T-helper 1 cell (primary cell): ENCODE measurements at places on chromosomes 7 and 10.

- DNase-seq, result no peak
Observed at GRCh38 chr7:1407892-1408291, 51.4 kb downstream of the MICALL2 start.

- no peak for DNase-seq
Observed at GRCh38 chr10:61890881-61891409, 10.6 kb upstream of the ARID5B start.

DNA sequence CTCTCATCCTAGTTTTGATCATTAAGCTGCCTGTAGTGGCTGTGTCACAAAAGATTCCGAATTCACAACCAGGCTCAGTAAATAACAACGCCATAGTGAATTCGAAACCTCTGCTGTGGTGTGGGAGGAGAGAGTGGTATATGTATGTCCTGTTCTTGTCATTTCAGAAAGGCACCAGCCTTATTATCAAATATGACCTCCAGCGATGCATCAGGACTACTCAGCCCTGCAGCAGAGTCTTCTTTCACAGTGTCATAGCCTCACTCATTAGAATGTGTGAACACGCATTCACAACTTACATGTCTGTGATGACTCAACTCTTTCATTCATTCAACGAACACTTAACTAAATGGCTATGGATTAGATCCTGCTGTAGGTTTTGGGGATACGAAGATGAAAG is 15.3 kb downstream of the AOC1 start:
- DNase-seq, result no peak

DNA sequence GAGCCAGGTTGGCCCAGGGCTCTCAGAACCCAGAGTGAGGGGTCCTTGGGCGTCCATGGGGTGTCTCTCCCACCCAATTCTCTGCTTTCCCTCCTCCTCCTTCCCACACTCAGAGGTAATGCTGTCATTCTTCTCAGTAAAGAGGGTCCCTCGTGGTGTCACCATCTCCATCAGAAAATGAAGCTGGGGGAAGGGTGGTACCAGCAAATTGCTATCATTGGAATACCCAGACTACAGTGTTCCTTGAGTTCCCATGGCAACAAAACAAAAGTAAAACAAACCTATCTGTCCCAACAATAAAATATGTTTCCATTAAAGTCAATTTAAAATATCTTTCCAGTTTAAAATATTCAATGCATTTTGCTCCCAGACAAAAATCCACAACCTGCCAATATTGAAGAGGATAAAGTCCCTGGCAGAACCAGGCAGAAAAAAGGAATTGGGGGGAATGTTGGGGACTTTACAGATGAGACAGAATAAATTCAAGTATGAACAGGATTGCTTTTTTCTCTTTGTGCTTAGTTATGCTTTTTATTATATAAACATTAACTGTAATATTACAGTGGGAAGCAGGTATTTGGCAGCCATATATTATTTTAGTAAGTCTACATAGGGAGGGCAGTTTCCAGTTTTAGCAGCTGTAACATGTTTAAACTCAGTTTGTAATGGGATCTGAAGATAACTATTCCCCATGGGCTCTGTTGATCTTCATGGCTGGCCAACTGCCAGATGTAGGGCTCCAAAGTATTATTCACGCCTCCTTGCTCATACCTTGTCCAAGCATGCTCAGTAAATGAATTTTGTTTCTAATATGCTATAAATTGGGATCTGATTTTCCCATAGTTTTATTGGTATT is 182.1 kb downstream of the ARID5B start:
- no peak for DNase-seq

DNA sequence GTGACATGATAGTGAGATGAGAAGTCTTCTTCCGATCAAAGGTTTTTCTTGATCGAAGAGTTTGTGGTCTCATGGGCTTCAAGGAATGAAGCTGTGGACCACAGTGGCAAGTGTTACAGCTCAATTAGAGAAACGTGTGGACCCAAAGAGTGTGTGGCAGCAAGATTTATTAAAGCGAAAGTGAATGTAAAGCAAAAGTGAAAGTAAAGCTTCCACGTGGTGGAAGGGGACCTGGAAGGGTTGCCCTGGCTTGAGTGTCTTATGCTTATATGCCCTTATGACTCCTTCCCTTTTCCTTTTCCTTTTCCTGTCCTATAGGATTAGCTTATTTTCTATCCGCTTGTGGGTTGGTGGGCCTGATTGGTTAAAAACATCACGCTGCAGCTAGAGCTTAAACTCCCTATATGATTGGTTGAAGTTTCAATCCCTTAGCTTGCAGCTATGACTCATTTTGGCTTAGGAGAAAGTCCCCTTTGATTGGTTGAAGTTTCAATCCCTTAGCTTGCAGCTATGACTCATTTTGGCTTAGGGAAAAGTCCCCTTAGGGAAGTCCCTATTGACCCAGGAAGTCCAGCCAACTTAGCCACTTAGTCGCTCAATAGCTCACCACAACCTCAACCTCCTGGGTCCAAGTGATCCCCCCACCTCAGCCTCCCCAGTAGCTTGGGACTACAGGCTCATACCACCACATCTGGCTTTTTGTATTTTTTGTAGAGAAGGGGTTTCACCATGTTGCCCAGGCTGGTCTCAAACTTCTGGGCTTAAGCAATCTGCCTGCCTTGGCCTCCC is 34.7 kb downstream of the MRPS24 start:
- DNase-seq, result no peak

DNA sequence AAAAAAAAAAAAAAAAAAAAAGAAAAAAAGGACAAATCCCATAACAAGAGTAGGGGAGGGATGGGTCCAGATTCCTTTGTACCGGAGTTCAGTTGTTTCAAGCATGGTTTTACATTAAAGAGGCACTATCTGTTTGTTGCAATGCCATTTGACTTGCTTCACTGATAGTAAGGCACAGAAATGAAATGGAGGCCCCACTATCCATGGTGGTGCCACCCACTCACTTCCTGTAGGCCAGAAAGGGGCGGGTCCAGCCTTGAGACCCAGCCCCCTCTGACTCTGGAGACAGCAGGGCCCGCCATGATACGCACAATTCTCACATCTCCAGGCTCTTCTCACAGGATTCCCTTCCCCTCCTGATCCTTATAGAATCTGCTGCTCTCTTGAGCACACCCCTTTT is 100.0 kb downstream of the CLEC2L start:
- no peak for DNase-seq

DNA sequence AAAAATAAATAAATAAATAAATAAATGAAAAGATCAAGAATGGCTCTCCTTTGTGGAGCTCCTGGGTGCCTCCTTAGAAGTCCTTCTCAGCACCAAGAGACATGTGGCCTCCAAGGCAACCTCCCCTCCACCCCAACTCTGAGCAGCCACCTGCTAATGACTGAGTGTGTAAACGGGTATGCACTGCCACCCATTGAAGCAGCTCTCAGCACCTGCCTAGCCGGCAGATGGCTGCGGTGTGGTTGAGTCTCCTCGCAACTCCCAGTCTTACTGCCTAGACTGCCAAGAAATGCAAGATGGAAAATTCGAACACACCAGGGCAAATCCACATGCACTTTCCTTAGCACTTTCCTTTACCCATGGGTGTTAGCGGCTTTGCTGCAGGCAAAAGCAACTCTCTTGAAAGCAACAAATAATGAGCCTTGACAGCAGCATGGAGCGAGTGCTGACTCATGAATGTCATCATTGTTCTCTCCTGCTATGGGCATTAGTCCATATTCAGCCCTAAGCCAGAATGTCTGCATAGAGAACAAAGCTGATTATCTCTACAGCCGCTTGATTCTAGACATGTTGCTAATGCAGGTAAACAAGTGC is 913.9 kb upstream of the AUTS2 start:
- no peak for DNase-seq

GRCh38 chr10:93806903-93807302 is 49.2 kb downstream of the LGI1 start:
- no peak for DNase-seq

- no peak for DNase-seq
Observed at GRCh38 chr10:22429146-22429545, 83.8 kb downstream of the SPAG6 start.

DNA sequence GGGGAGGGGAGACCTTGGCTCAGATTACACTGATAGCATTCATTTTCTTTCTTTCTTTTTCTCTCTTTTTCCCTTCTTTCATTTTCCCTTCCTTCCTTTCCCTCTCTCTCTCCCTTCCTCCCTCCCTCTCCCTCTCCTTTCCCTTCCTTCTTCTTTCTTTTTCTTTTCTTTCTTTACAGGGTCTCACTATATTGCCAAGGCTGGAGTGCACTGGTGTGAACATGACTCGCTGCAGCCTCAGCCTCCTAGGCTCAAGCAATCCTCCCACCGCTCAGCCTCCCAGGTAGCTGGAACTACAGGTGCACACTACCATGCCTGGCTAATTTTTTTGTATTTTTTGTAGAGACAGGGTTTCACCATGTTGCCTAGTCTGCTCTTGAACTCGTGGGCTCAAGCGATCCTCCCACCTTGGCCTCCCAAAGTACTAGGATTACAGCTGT is 73.0 kb upstream of the MKRN1 start:
- DNase-seq, result no peak

GRCh38 chr10:128324058-128324827 is 198.0 kb upstream of the MKI67 start:
- no peak for DNase-seq

GRCh38 chr7:36951257-36951697 is 227.0 kb upstream of the AOAH start:
- DNase-seq, result no peak

DNA sequence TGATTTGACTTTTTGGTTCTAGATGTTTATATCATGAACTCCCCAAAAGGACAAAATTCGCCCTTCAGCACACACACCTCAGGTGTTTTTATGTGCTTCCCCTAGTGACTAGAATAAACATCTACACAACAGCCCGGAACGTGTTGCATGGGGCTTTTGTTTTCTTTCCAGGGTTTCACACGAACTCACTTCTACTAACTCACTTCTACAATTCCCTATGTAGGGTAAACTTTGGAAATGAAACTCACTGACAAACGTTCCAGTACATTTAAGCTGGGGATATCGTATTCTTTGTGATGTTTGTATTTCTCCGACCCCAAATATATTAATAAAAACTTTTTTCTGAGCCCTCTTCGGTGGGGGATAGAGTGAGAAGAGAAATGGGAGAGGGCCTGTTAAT is 1.4 kb downstream of the TRA2A start:
- peak; percentile 46 for DNase-seq

DNA sequence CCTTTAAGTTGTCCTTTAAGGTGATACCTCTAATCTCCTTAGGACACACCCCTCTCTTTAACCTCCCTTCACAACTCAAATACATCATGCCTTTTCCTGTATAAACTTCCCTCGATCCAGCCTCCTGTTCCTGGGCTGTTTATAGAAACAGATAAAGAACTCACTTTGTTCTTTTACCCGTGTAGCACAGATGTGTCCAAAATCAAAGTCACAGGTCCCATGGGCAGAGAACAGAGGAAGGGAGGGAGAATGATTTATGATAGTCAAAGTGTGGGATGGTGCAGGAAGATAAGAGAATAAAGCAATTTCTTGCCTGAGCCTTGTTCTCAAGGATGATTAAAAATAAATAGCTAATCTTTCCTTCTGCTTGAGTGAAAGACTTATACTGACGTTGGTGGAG is 50.3 kb upstream of the CABCOCO1 start:
- DNase-seq, result no peak

- DNase-seq, result no peak
Observed at GRCh38 chr10:2445370-2445769, 622.0 kb upstream of the PFKP start.

DNA sequence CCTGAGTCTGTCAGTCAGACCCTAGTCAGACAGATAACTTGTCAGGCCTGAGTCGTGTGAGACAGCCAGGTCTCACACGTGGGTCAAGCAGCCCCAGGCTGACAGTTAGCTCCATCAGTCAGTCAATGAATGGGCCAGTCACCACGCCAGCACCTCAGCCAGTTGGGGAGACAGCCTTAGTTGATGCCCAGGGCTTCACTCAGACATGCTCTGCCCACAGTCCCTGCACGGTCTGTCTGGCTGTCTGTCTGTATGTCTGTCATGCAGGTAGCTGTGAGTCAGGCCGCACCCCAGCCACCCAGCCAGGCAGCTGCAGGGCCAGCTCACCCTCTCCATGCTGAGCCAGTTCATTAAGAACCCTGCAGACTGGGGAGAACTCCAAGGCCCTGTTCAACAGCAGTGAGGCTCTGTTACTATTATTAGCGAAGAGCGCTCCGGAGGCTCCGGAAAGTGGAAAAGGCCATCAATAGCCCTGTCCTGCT is 141.1 kb upstream of the PCBD1 start:
- DNase-seq, result no peak

DNA sequence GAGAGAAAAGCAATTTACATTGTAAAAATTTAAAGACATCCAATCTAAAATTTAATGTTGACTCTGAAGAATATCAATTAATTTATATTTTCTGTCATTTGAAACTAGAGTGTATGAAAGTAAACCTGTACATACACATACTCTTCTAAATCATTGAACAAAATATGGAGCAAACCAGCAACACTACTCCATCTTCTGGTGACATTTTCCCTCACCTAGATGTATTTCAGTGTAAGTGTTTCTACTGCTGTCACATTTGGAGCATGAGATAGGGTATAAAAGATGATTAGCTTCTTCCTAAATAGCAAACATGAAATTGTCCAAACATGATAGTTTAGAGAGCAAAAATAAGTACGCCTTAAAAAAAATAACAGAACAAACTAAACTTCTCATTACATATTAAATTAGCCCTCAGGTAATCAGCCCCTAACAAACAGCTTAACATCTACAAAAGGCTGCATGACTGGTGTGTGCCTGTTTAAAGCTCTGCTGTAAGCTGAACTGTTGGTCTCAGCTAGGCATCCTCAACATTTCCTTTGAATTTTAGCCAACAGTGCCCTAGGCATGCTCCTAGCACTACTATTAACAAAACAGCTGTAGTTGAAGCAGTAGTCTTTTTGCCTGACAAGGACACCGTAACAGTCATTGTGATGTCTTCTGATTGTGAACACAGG is 189.8 kb downstream of the CTNNA3 start:
- DNase-seq, result no peak

DNA sequence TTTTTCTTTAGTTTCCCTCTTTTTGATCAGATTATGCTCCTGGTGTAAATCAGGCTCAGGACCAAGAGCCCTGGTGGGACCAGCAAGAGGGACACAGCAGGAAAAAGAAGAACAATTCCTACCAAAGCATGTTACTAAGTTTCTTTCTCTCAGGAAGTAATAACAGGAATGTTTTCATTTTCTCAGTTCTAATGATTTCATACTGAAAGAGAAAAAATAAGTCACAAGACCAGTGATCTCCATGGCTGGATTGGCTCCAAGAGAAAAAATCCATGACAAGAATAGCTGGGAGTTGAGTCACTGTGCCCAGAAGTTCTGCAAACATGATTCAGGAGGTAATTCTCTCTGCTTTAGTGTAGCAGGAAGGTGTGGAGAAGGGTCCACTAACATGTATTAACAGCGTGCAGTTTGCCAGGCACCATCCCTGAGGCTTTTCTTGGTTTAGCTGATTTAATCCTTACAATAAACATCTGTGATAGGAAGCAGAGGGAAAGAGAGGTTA is 23.8 kb upstream of the IFIT2 start:
- DNase-seq, result no peak

- no peak for DNase-seq
Observed at GRCh38 chr10:3470191-3470590, 297.6 kb upstream of the PITRM1 start.
